ENCODE measurements at places on chromosomes 1 and 21. TPM values are rescaled to one million over a fixed set of nuclear protein-coding genes. Genes with fewer than 3 reads are reported as not detected.

SORT1 gene
- 20.2 TPM for total RNA-seq

ANGPTL1 gene
- 286 TPM for total RNA-seq

AMPD1 gene
- not detected for total RNA-seq

FBLIM1 gene
- total RNA-seq, result 56.5 TPM

CD53 gene
- 11.5 TPM for total RNA-seq

GRCh38 chr1:12001996-12002493, 17.3 kb upstream of the MIIP start:
- DNase-seq, result no peak

DNA sequence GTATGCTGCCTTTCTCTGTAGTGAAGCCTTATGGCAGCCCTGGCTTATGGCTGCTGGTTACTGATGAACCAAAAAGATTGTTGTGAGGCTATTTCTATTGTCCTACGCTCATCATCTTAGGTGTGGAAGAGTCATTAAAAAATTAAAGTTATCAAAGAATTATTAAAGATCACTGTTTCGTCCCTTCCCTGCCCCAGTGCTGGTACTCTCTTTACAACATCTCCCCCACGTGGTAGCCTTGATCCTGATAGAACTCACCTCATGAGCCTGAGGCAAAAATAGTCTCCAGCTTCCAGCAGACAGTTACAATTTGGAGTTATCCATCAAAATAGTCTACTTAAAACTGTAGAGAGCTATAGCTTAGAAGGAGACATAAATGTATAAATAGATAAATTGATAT, 201.5 kb downstream of the S1PR1 start:
- no peak for DNase-seq

Data from uterus (tissue), 4 donors.